ENCODE measurements at places on chromosomes 13 and 19.

- DNase-seq, result no peak
These were observed 16.9 kb downstream of the MOB3A start for GRCh38 chr19:2079076-2079864.

DNA sequence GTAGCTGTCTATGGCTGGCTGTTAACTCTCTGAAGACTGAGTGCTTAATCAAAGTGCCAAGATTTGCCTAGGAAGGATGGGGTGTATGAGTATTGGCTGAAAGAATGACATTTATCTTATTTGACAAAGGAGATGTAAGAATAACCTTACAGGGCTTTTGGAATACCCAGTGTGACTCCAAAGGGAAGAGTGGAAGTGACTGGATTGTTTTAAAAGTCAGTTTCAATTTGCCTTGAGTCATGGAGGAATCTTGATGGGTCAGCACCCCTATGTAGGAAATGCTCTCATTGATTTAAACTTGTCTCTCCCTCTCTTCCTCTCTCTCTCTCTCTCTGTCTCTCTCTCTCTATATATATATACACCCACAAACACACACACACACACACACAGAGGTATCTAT, 118.4 kb upstream of the CLDN10 start:
- no peak for DNase-seq

DNA sequence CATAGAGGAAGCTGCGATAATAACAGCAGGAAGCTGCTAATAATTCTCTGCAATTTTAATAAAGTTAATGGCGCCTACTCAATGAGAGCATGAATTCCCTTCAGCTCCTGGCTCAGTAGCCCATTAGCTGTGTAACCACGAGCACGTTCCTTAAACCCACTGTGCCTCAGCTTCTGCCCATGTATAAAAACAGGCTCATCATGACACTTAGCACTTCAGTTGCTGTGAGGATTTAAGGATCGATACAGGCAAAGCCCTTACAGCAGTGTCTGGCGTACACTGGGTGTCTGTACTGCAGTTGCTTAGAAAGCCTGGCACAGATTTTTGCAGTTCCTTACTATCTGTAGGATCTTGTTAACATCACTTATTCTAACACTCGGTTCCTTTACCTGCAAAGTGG, 673.4 kb upstream of the ARGLU1 start:
- no peak for DNase-seq

DNA sequence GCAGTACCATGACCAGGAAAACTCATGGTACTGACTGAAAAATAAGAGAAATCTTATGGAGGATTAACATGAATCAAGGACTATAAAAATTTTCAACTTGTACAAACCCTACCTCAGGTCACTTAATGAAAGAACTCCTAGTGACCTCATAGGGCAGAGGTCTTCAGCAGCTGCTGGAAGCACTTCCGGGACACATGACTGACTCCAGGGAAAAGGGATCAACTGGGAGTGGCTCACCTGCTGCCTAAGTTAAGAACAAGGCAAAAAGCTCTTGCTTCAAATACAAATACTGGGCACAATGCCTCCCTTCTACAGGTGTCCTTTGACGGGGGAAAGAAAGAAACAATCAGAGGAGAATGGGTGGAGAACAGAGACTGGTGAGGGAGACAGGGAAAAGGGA, 18.6 kb downstream of the DOCK9 start:
- DNase-seq, result no peak

DNA sequence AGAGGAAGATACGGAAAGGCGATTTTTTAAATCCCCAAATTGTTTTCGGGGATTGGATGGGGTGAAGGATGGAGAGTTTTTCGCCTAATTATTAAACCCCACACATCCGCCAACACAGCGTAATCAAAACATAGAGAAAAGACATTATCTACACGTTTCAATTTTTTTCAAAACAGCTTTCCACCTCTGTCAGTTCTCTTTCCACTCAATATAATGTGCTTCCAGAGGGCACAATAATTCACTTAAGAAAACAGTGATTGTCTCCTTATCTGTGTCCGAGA, 435 bp upstream of the OBI1 start:
- DNase-seq, result no peak
